ENCODE measurements at places on chromosomes 11 and 22. TPM values are rescaled to one million over a fixed set of nuclear protein-coding genes. Genes with fewer than 3 reads are reported as not detected.

- H3K27me3 ChIP-seq = no peaks in the 10 kb centered on the region
- no peaks in the 10 kb centered on the region for H3K4me1 ChIP-seq
- H3K4me3 ChIP-seq = no peak overlapping the region
- no peaks in the 10 kb centered on the region for H3K36me3 ChIP-seq
- no peak for DNase-seq
Measured at GRCh38 chr11:26202754-26203153, 129.2 kb upstream of the ANO3 start.

Gene MUC5AC
- not detected for total RNA-seq

Gene OR10A2
- not detected for total RNA-seq

Gene CABP4
- 0.68 TPM for total RNA-seq

GRCh38 chr11:104120493-104121137 is 43.3 kb downstream of the PDGFD start:
- H3K27ac ChIP-seq = no peak overlapping the region
- no peak overlapping the region for H3K4me3 ChIP-seq
- H3K4me1 ChIP-seq = no peaks in the 10 kb centered on the region
- no peak for DNase-seq

DNA sequence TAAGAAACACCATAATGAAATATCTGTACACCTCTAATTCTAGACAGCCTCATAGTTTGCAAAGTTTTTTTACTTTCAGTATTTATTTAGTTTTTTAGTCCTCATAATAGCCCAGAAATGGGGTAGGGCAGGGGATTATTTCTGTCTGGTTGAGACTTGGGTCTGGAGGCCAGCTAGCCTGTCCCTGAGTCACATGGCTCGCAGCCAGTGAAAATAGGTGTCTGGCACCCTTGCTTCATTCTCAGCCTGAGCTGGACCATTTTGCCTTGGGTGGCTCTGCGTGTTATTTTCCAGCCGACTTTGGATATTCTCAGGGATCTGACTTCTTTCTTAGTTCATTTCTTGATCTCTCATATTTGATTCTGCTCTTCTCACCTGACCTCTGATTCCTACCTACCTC is 123.9 kb upstream of the NARS2 start:
- peaks cover 11% of the 10 kb centered on the region for H3K27me3 ChIP-seq
- H3K36me3 ChIP-seq = no peaks in the 10 kb centered on the region
- H3K4me1 ChIP-seq = no peaks in the 10 kb centered on the region
- H3K27ac ChIP-seq = no peak overlapping the region
- DNase-seq = no peak
- no peak overlapping the region for H3K4me3 ChIP-seq

- peaks cover 50% of the 10 kb centered on the region for H3K36me3 ChIP-seq
- DNase-seq = peak; percentile 48
- no peaks in the 10 kb centered on the region for H3K27me3 ChIP-seq
- no peak overlapping the region for H3K27ac ChIP-seq
- H3K4me3 ChIP-seq = no peak overlapping the region
- peaks cover 29% of the 10 kb centered on the region for H3K4me1 ChIP-seq
Measured at GRCh38 chr11:96356848-96357247, 13.9 kb upstream of the MAML2 start.

- peaks cover 6% of the 10 kb centered on the region for H3K27me3 ChIP-seq
- no peaks in the 10 kb centered on the region for H3K36me3 ChIP-seq
- no peak overlapping the region for H3K27ac ChIP-seq
Measured at GRCh38 chr11:122598971-122599370, 56.6 kb upstream of the UBASH3B start.

Gene GAB4
- not detected for total RNA-seq

DNA sequence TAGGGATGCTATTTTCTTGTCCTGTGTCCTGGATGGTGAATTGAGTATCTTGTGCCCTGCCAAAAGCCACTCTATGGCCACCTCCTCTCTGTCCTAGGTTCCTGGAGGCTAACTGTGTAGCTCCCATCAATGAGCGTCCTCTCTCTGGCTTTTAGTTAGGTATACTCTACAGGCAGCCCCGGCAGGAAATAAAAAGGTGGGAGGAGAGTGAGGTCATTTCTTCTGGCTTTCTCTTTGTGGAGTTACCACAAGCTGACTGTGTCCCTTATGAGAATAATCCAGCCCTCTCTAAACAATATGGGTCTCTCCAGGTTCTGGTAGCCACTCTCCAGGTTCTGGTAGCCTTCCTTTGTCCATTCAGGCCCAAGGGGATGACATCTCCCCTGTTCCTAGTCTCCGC is 11.7 kb upstream of the ASPHD2 start:
- no peaks in the 10 kb centered on the region for H3K36me3 ChIP-seq
- H3K4me1 ChIP-seq = peaks cover 3% of the 10 kb centered on the region
- no peak overlapping the region for H3K27ac ChIP-seq
- peaks cover 39% of the 10 kb centered on the region for H3K27me3 ChIP-seq
- DNase-seq = no peak
- no peak overlapping the region for H3K4me3 ChIP-seq

GRCh38 chr11:118615282-118615975 is 8.0 kb downstream of the PHLDB1 start:
- peaks cover 4% of the 10 kb centered on the region for H3K4me1 ChIP-seq
- H3K36me3 ChIP-seq = no peaks in the 10 kb centered on the region
- H3K27ac ChIP-seq = no peak overlapping the region
- H3K4me3 ChIP-seq = no peak overlapping the region

Gene ARHGAP20
- not detected for total RNA-seq

Gene GLB1L2
- 10.2 TPM for total RNA-seq

DNA sequence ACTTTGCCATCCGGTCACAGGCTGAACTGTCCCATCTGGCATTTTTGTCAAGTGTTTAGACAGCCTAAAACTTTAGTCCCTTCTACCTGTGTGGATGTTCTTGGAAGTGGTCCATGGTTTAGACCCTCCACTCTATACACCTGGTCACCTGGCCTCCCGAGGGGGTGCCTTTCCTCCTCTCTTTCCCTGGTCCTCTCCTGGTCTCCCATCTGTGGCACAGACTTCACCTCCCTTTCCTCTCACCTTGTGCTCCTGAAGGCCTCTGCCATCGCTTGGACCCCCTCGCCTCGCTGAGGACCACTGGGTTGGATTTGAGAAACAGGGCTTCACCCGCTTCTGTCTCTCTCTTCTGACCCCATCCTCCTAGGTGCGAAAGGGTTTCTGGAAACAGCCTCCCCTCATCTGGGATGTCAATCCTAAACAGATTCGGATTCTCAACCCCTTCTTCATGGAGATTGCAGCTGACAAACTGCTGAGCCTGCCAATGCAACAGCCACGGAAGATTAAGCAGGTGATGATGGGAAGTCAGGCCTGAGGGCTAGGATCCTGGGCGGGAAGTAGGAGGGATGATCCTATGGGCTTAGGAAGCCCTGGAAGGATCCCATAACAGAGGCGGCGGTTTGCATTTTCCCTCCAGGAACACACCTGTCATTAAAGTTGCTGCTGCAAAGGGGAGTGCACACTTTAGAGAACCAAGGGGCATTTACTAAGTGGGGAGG is 53.6 kb downstream of the ST3GAL4 start:
- H3K4me1 ChIP-seq = no peaks in the 10 kb centered on the region
- no peak overlapping the region for H3K4me3 ChIP-seq
- no peaks in the 10 kb centered on the region for H3K36me3 ChIP-seq
- H3K27me3 ChIP-seq = no peaks in the 10 kb centered on the region
- DNase-seq = no peak

- DNase-seq = no peak
- no peak within 1 kb of the TSS for H3K27ac ChIP-seq
- no peaks in the 10 kb centered on the region for H3K4me1 ChIP-seq
- H3K27me3 ChIP-seq = no peaks in the 10 kb centered on the region
Measured at GRCh38 chr11:16356057-16356760, at the start of gene SOX6. Gene SOX6 (minus strand): TSS chr11:16356546. CDS start chr11:16341248, 15,298 bp downstream.

Gene PGA5
- total RNA-seq = not detected

Gene ANO1
- total RNA-seq = not detected

DNA sequence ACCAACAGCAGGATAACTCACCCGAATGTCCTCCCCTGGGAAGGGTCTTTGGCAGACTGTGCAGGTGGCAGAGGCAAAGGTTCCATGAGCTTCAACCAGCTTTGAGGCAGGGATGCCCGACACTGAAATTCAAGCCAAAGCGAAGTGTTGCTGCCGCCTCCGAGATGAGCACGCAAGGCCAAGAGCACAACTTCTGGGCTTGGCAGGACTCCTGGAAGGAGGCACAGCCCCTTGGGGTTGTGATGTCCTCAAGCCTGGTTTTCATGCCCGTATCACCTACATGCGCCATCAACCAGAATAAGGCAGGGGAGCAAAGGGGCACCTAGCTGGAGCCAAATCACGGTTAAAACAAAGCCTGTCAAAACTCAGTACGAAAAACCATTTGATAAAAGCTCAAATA is 5.7 kb downstream of the SIRT3 start:
- peaks cover 18% of the 10 kb centered on the region for H3K4me1 ChIP-seq
- H3K27ac ChIP-seq = no peak overlapping the region
- H3K27me3 ChIP-seq = no peaks in the 10 kb centered on the region
- no peak for DNase-seq
- no peak overlapping the region for H3K4me3 ChIP-seq
- peaks cover 10% of the 10 kb centered on the region for H3K36me3 ChIP-seq

GRCh38 chr22:45628515-45628914 is 43.1 kb upstream of the ATXN10 start:
- H3K4me1 ChIP-seq = no peaks in the 10 kb centered on the region
- no peak overlapping the region for H3K27ac ChIP-seq
- H3K36me3 ChIP-seq = no peaks in the 10 kb centered on the region
- no peak overlapping the region for H3K4me3 ChIP-seq

GRCh38 chr22:43390872-43391271 is 20.9 kb upstream of the MPPED1 start:
- peaks cover under 1% of the 10 kb centered on the region for H3K4me1 ChIP-seq
- no peaks in the 10 kb centered on the region for H3K36me3 ChIP-seq
- no peak overlapping the region for H3K27ac ChIP-seq
- no peak for DNase-seq
- no peak overlapping the region for H3K4me3 ChIP-seq

GRCh38 chr11:6745018-6745417 is 26.8 kb downstream of the OR2AG2 start:
- peaks cover 7% of the 10 kb centered on the region for H3K36me3 ChIP-seq
- DNase-seq = peak; percentile 53
- H3K27ac ChIP-seq = no peak overlapping the region
- no peak overlapping the region for H3K4me3 ChIP-seq
- peaks cover 35% of the 10 kb centered on the region for H3K4me1 ChIP-seq

DNA sequence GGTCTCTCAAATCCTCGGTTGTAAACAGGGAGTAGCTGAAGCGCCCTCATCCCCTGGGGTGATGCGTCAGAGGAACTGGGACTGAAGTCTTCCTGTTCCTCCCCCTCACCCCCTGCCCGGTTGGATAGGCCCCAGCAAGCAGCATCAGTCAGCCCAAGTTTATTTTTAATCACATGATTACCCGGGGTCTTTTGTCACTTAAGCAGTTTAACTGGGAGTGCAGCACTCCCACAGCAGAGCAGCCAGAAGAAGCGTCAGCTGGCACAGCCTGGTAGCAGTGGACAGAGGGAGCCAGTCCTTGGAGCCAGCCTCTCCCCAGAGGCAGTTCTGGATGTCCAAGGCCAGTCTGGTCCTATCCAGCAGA is 342.1 kb downstream of the CTTN start:
- no peaks in the 10 kb centered on the region for H3K36me3 ChIP-seq
- H3K27me3 ChIP-seq = no peaks in the 10 kb centered on the region
- no peaks in the 10 kb centered on the region for H3K4me1 ChIP-seq

GRCh38 chr11:36399236-36399635 is 103.1 kb downstream of the PRR5L start:
- no peak for DNase-seq
- peaks cover 46% of the 10 kb centered on the region for H3K4me1 ChIP-seq
- no peaks in the 10 kb centered on the region for H3K27me3 ChIP-seq
- peaks cover 65% of the 10 kb centered on the region for H3K36me3 ChIP-seq
- no peak overlapping the region for H3K4me3 ChIP-seq

- H3K36me3 ChIP-seq = no peaks in the 10 kb centered on the region
- peaks cover 6% of the 10 kb centered on the region for H3K4me1 ChIP-seq
- H3K27ac ChIP-seq = no peak overlapping the region
- DNase-seq = no peak
Measured at GRCh38 chr11:12678991-12679390, 4.8 kb downstream of the TEAD1 start.

DNA sequence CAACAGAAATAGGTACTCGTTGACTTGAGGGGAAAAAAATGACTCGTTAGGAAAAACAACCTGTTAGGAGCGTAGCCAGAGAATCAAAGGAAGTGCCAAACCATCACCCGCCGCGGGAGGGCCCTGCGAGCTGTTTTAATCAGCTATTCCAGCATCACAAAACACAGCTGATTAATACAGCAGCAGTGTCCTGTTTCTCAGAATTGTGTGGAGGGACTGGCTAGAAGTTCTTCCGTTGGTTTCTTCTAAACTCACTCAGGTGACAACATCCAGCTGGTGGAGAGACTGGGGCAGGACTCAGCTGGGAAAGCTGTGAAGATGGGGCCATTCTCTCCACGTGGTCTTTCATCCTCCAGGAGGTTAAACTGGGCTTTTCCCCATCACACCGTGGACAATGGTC is 28.0 kb downstream of the HSPA8 start:
- peaks cover 11% of the 10 kb centered on the region for H3K27me3 ChIP-seq
- no peak overlapping the region for H3K27ac ChIP-seq
- no peaks in the 10 kb centered on the region for H3K36me3 ChIP-seq
- no peaks in the 10 kb centered on the region for H3K4me1 ChIP-seq
- no peak for DNase-seq

DNA sequence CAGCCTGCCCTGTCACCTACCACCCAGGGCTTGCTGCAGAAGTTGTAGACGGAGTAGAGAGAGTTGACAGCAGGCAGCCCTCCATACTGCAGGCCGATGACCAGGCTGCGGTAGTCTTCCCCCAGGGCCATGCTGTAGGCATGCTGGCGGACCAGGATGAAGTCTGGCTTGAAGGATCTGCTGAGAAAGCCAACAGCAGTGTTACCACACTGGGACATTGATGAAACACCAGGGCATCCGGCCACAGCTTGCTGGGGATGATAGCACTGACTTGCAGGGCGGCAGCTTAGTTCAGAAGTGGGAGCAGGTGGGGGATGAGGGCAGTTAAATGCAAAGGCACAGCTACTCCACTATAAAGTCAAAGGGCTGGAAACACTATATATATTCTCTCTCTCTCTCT is 67.4 kb downstream of the TIMP3 start:
- no peak for DNase-seq
- no peak overlapping the region for H3K4me3 ChIP-seq
- H3K4me1 ChIP-seq = no peaks in the 10 kb centered on the region
- H3K27ac ChIP-seq = no peak overlapping the region
- no peaks in the 10 kb centered on the region for H3K27me3 ChIP-seq

DNA sequence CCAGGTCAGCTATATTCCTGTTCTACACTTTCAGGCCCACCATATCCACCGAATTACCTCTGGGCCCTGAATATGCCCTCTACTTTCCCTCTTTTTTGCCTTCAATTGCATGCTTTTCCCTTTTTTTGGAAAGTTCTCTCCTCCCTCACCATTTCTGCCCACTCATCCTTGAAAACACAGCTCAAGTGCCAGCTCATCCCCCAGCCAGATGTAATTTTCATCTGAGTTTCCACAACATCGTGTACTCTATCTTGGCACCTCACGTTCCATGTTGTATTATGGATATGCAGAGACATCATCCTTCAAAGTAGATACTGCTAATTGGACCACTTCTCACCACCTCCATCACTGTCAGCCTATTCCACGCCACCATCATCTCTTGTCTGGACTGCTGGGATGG is 129.8 kb upstream of the HSD17B12 start:
- H3K4me3 ChIP-seq = no peak overlapping the region
- H3K27ac ChIP-seq = no peak overlapping the region
- no peak for DNase-seq
- peaks cover 43% of the 10 kb centered on the region for H3K27me3 ChIP-seq
- no peaks in the 10 kb centered on the region for H3K4me1 ChIP-seq

GRCh38 chr11:77126156-77126775 is 1.8 kb upstream of the MYO7A start:
- peaks cover 5% of the 10 kb centered on the region for H3K27me3 ChIP-seq
- no peak overlapping the region for H3K27ac ChIP-seq
- no peak for DNase-seq
- peak overlapping the region; percentile 40 for H3K4me3 ChIP-seq
- peaks cover 7% of the 10 kb centered on the region for H3K4me1 ChIP-seq
- H3K36me3 ChIP-seq = no peaks in the 10 kb centered on the region

Data from activated CD4-positive, alpha-beta T cell treated with anti-CD3 and anti-CD28 coated beads, Interleukin-2, amount 10 ng/mL, durations not matched to agents 24 days and 14 days (primary cell).